Activated T-cell treated with anti-CD3 and anti-CD28 coated beads for 48 hours (primary cell): ENCODE measurements at places on chromosomes 6 and 20.

GRCh38 chr20:3084986-3085360 lies 449 bp upstream of the AVP start:
- DNase-seq = no peak

DNA sequence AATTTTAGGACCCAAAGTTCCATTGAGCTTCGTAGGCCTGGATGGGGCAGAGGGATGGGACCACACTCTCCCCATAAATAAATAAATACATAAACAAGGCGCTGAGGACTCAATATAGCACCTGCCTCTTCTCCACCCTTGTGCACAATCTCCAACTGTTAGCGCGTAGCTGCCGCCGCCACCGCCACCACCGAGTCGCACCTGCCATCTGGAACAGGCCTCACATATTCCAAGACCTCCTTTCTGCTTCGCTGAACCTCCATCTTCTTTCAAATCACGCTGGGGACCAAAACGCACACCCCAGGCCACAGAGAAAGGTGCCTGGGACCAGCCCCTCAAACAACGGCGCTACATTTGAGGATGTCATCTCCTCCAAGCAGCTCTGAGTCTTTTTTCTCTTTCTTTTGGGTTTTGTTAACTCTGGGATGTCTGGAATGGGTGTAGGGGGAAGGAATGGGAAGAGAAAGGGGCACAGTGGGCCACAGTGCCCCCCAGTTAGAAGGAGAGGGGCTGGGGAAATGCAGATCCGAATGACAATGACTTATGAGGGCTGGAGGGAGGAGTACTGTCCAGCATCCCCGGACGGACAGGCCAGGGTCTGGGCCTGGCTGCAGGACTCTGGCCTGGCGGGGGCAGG lies 49.7 kb downstream of the NOL4L start:
- DNase-seq = no peak

DNA sequence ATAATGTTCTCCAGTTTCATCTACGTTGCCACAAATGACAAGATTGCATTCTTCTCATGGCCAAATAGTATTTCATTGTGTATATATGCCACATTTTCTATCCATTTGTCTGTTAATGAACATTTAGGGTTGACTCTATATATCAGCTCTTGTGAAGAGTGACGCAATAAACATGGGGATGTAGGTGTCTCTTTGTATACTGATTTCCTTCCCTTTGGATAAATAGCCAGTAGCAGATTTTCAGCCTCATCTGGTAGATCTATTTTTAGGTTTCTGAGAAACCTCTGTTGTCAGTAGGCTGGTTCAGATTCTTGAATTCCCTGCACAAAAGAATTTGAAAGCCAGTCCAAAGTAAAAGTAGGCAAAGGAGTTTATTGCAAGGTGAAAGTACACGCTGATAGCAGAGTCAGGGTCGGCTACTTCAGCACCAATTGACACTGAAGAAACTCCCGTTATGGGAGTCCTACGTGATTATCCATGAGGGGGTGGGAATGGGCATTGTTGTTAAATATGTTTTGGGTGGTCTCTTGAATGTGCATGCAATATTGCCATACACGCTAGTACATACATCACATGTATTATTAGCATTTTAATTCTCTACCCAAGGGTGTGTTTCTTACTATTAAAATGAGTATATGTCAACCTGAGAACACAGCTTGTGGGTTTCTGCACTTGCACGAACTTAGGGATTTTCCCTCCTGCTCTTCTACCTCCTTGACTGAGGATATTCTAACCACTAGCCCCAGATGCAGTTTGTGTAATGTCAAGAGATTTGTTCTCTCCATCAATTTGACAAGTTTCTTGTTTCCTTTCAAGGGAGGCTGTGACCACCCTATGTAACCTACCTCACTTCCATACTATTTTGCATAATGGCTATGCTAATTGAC lies 14.4 kb upstream of the SLC17A2 start:
- no peak for DNase-seq

DNA sequence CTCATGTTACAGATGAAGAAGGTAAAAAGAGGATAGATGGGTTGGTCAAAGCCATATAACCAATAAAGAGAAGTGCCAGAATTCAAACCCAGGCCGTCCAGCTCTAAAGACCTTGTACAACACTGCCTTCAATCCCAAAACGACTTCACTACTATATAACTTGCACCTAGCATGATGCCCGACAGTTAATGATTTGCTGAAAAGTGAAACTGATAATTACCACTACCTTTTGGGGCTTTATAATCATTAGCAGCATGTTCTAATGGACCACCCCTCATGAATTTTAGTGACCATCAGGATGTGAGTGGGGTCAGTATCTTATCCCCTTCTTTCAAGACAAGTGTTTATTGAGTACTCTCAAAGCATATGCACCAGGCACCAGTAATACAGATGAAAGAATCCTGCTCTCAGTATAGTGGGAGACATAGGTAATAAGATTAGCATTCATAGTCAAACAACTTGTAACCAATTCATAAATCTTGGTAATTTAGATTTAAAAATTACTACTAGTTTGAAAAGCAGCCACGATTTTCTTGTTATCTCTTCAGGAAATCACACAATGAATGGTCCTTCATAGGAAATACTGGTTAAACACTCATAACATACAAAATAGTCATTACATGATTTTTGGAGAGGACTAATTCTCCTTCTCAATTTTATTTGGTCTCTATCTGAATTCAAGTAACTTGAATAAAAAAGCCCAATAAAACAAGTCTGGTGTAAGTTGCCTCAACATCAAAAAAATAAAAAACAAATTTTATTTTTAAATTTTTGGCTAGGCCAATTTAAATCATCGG lies 98.0 kb downstream of the EPB41L2 start:
- DNase-seq = no peak

DNA sequence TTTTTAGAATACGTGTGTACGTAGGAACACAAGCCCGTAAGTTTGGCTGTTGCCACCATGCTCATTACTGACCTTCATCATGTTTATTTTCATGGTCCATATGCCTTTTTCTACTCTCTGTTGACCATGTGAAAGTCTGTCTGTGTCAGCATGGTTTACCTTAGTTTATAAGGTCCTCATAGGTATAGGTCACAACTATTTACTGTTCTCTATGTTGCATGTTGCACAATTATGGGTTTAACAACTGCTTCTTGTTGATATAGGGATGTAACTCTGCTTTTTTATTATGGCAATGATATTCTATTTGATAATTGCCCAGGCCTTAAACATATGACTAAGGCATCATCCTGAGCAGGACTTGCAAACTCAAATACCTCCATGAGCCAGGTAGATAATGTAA lies 13.4 kb upstream of the RANBP9 start:
- DNase-seq = no peak

- DNase-seq = no peak
Observed at GRCh38 chr20:63191400-63191799, 24.5 kb downstream of the YTHDF1 start.

DNA sequence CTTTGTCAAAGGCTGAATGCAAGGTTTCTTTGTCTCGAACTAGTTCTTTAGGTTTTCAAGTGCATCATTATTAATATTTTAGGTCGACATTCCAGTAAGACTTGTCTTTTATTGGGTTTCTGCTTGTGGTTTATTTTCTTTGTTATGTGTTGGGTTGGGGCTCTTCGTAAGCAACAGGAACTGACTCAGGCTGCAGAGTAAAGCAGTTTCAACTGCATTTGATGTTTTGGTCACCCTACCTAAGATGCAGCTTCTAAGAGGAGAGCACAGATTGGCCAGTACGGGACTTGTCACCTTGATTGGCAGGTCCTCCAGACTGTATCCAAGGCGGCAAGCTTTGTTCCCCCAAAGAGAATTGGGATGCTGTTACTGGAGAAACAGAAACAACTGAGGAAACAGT lies 149.5 kb upstream of the SULF2 start:
- DNase-seq = no peak

DNA sequence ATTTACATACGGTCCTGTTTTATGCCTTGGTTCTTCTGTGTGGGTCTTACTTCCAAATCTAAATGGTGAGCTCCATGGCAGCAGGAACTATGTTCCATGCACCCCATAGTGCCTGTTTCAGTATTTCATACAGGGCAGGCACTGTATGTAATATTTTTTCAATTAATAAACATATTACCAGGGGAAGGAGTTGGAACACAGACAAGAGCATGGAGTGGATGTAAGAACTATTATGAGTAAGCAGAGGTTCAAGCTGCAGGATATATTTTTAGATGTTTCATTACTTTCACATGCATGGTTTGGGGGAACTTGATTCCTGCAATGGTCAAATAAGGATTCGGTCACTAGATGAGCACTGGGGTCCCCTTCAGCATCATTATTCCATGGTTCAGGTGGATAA lies 108.3 kb downstream of the KIF13A start:
- DNase-seq = no peak

DNA sequence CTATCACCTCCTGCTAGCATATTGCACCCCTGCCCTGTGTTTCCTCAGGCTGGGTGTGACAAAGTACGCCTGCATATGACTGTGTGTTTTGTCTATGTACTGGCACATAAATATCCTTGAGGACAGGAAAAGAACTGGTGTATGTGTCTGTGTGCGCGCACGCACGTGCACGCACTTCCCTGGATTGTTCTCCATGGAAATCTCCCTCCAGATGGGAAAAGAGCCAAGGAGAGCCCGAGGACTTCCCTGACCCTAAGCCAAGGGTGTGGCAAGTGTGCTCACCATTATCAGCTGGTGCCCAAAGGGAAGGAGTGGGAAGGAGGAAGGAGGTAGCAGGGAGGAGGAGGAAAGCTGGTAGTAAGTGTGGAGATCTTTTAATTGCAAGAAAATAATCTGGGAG lies 117.6 kb downstream of the HIVEP2 start:
- DNase-seq = no peak

GRCh38 chr20:63694584-63695423 lies 1.6 kb upstream of the TNFRSF6B start:
- no peak for DNase-seq

DNA sequence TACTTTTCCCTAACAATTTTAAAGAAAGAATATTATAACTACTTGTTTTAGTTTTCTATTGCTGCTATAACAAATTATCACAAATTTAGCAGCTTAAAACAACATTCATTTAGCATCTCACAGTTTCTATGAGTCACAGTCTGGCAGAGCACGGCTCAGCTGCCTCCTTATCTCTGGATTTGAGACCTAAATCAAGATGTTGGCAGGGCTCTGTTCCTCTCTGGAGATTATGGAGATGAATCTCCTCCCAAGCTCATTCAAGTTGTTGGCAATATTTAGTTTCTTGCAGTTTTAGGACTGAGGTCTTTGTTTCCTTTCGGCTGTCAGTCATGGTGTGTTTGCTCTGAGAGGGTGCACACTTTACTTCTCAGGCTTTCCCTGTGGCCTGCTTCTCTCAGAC lies 1065.8 kb upstream of the EYS start:
- DNase-seq = no peak

DNA sequence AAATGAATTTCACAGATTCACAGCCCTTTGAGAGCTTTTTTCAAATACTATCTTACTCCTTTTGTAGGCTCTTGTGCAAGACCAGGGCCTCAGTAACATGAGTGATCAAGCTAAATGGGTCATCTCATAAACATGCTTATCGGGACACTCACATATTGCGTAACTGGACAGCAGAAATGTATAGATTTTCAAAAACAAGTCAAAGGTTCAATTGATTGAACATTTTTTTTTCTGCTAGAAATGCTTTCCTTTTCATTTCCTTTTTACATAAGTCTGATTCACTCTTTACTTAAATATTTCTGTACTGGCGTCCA lies 8.7 kb upstream of the SALL4 start:
- no peak for DNase-seq

GRCh38 chr6:110178626-110179405 lies 654 bp downstream of the WASF1 start:
- peak; percentile 36 for DNase-seq

DNA sequence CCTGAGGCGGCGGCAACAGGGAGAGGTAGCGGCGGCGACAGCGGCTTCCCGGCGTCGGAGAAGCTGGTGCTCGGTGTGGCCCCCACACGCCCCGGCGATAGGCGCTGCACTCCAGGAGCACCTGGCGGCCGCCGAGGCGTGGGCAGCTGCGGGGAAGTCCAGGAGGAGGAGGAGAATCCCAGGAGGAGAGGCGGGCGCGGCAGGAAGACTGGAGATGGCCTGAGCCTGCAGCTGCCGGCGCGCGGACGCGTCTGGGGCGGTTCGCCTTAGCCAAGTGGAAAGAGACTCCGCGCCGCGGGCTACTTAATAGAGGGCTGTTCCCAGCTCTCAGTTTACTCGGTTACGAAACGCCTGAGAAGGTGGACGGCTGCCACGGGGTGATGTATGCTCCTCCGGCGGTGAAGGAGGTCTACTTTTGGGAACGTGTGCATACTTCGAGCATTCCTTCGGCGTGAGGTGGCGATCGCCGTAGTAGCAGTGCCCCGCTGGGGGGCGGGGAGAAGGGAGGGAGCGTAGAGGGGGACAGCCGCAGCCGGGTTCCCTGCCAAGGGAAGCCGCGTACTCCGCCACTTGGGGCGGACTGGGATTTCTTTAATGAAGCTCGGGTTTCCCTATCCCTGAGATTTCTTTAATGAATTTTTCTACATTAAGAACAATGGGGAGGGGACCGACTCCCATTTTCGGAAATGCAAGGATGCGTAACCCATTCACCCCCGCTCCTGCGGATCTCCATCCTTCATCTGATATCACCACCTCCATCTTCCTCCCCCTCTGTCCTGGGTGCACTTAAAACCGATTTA lies at the start of gene COL12A1:
Gene COL12A1 (minus strand): TSS at position 278 of the 800 bp plus-strand sequence. CDS start 3,261 bp downstream, outside the sequence.
- DNase-seq = no peak

- no peak for DNase-seq
Observed at GRCh38 chr6:170278743-170279094, 12.2 kb downstream of the DLL1 start.

DNA sequence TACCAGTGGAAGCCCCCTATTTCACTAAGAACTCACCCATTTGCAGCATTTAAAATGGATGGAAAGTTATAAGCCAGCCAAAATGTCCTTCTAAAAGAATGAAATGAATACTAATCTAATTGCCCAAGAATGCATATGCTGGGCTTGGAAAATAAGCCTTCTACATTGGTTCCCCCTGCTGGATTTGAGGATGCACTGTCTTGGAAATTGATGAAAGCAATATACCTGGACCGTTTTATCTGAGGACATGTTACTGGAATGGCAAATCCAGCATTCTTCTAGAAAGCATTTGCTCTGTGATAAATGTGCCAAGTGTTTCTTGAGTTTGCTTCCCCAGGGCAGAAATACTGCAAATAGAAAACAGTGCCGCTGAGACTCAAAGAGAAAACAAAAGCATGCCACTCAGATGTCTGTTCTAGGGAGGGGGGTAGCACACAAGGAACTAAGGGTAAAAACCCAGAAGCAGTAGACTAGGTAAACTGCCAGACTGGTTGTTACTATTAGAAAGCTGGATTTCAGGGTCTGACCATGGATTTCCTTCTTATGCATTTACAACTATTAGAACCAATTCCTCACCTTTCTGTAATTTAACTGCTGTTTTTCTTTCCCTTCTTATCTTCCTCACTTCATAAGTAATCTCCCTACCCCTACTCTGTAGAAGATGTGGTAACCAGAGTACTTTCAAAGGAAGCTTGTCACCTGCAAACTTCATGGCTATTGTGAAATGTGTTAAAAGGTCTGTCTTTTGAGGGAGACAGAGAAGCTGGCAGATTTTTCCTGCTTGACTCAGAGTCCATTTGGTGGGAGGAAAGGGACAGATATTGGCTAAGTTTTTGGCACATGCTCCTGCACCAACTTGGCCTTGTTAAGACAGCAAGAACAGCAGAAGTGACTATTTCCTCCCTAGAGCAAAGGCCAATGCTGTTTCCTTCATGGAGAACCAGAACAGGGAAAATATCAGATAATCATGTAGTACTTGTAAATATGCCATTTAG lies 642.6 kb downstream of the KIF16B start:
- no peak for DNase-seq

GRCh38 chr20:8162610-8163009 lies 30.5 kb downstream of the PLCB1 start:
- DNase-seq = no peak

- peak; percentile 14 for DNase-seq
Observed at GRCh38 chr20:19832875-19833274, 74.8 kb downstream of the RIN2 start.
